ENCODE measurements at places on chromosomes 11 and 22. TPM values are rescaled to one million over a fixed set of nuclear protein-coding genes. Genes with fewer than 3 reads are reported as not detected.

Gene RASD2
- total RNA-seq = 29.8 TPM

Gene CLCF1
- total RNA-seq = 12.0 TPM

- no peaks in the 10 kb centered on the region for H3K27me3 ChIP-seq
- H3K4me1 ChIP-seq = no peaks in the 10 kb centered on the region
- H3K4me3 ChIP-seq = no peak overlapping the region
- no peak overlapping the region for H3K27ac ChIP-seq
- no peak for DNase-seq
- H3K36me3 ChIP-seq = no peaks in the 10 kb centered on the region
These were observed 4.9 kb upstream of the TTLL1 start for GRCh38 chr22:43094085-43094484.

Gene CRYBB2
- 0.45 TPM for total RNA-seq

Gene OR52N4
- 0.87 TPM for total RNA-seq

DNA sequence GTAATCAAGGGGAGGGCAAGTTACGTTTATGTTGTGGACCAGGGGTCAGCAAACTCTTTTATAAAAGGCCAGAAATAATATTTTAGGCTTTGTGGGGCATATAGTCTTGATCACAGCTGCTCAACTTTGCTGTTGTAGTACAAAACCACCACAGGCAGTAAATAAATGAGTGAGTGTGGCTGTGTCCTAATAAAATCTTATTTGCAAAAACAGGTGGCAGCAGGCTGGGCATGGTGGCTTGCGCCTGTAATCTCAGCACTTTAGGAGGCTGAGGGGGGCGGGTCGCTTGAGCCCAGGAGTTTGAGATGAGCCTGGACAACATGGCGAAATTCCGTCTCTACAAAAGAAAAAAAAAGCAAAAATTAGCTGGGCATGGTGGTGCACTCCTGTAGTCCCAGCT, 57.9 kb upstream of the NUP160 start:
- H3K36me3 ChIP-seq = no peaks in the 10 kb centered on the region
- DNase-seq = no peak
- H3K27ac ChIP-seq = no peak overlapping the region

Measured in aorta (tissue), 5 donors.